ENCODE measurements at places on chromosomes 4 and X.

- H3K36me3 ChIP-seq, result no peaks in the 10 kb centered on the region
- H3K4me3 ChIP-seq, result no peak overlapping the region
- peaks cover 7% of the 10 kb centered on the region for H3K27me3 ChIP-seq
- H3K4me1 ChIP-seq, result no peaks in the 10 kb centered on the region
- H3K27ac ChIP-seq, result no peak overlapping the region
Observed at GRCh38 chr4:6542951-6543350, 32.0 kb upstream of the MAN2B2 start.

DNA sequence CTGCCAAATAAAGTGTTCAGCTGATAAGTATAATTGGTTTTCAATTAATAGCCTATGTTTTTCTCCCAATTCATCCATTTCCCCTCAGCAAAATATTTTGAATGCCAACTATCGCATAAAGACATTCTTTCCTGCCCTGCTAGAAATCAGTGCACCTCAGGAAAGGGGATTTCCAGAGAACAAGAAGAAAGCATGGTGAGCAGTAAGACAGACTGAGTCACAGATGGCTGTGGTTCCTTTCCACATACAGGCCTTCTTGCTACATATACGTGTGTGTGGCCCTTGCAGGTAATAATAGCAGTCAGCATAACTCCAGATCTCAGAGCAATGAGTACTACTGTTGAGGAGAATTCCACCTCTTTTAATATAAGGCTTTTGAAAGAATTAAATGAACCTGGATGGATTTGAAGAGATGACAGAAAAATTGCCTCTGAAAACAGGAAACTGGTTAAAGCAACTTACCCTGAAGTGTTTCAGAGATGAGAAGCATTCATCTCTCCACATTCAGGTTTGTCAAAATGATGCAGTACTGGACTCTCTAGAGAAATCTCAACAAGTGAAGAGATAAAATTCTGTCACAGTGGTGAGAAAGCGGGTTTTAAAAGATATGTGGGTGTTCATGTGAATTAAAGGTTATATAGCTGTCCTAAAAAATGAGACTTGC is 13.6 kb downstream of the GASK1B start:
- DNase-seq, result no peak
- H3K4me3 ChIP-seq, result no peak overlapping the region
- no peaks in the 10 kb centered on the region for H3K4me1 ChIP-seq
- H3K27ac ChIP-seq, result no peak overlapping the region
- no peaks in the 10 kb centered on the region for H3K36me3 ChIP-seq

GRCh38 chrX:26778320-26778888 is 562.4 kb downstream of the MAGEB5 start:
- H3K4me1 ChIP-seq, result no peaks in the 10 kb centered on the region
- no peak for DNase-seq
- H3K36me3 ChIP-seq, result no peaks in the 10 kb centered on the region
- H3K27me3 ChIP-seq, result no peaks in the 10 kb centered on the region
- no peak overlapping the region for H3K27ac ChIP-seq

- no peak for DNase-seq
- no peak overlapping the region for H3K27ac ChIP-seq
- H3K36me3 ChIP-seq, result peaks cover 22% of the 10 kb centered on the region
- H3K4me3 ChIP-seq, result no peak overlapping the region
Observed at GRCh38 chr4:145921231-145921630, 17.4 kb downstream of the ZNF827 start.

GRCh38 chr4:153174821-153175567 is 29.2 kb upstream of the TRIM2 start:
- H3K4me3 ChIP-seq, result no peak overlapping the region
- peaks cover 3% of the 10 kb centered on the region for H3K27me3 ChIP-seq
- H3K36me3 ChIP-seq, result no peaks in the 10 kb centered on the region
- H3K27ac ChIP-seq, result no peak overlapping the region
- H3K4me1 ChIP-seq, result no peaks in the 10 kb centered on the region

DNA sequence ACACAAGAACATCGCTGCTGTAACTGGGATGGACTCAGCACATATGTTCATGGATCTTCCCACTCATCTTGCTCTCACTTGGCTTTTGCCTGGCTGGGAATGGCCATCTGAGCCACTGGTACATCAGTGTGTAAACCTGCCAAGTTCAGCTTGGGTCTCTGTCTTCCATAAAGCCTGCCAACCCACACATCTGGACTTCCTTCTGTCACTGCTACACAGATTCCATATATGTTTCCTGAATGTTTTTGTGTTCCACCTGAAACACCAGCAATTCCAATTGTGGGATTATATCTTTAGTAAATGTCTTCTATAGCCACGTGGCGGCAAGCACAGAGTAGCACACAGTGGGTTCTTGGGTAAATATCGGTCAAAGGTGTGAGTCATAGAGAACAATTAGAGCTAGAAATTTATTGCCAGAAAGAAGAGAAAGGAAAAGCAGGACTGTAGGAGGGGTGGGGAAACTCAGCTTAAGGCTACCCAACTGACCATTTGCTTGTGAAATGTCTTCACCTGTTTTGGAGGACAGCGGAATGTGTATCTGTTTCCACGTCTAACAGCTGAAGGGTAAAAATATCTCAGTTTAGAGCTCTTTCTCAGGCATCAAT is 125.9 kb downstream of the MFAP3L start:
- no peak for DNase-seq
- no peaks in the 10 kb centered on the region for H3K36me3 ChIP-seq
- H3K4me3 ChIP-seq, result no peak overlapping the region
- H3K27ac ChIP-seq, result no peak overlapping the region

GRCh38 chr4:186027405-186027804 is 41.6 kb upstream of the TLR3 start:
- no peak overlapping the region for H3K27ac ChIP-seq
- DNase-seq, result no peak
- no peaks in the 10 kb centered on the region for H3K36me3 ChIP-seq
- H3K4me1 ChIP-seq, result no peaks in the 10 kb centered on the region
- no peak overlapping the region for H3K4me3 ChIP-seq

- H3K4me3 ChIP-seq, result no peak overlapping the region
- no peaks in the 10 kb centered on the region for H3K36me3 ChIP-seq
- H3K27me3 ChIP-seq, result no peaks in the 10 kb centered on the region
- no peak for DNase-seq
Observed at GRCh38 chr4:69323284-69323683, 43.0 kb downstream of the UGT2B28 start.

GRCh38 chr4:99664716-99665115 is 7.1 kb upstream of the C4orf54 start:
- H3K36me3 ChIP-seq, result no peaks in the 10 kb centered on the region
- no peak overlapping the region for H3K27ac ChIP-seq
- no peak for DNase-seq
- H3K4me3 ChIP-seq, result no peak overlapping the region
- peaks cover 8% of the 10 kb centered on the region for H3K27me3 ChIP-seq

DNA sequence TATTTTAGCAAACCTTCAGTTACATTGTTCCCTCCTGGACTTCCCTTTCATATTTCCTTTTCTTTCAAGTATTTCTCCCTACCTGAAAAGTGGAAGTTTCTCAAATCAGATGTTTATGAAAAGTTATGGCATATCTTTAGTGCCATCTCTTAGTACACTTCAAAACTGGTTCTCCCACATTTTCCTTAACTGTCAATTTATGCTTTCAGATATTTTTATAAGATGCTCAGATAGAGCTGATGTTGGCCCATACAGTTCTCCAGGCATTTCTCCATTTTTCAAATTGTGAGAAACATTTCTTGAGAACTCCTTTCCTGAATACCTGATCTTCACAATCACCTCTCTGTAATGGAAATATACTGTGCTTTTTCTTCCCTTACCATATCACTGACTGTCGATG is 32.5 kb upstream of the AP1AR start:
- H3K27ac ChIP-seq, result no peak overlapping the region
- no peaks in the 10 kb centered on the region for H3K36me3 ChIP-seq
- H3K27me3 ChIP-seq, result no peaks in the 10 kb centered on the region
- peaks cover 18% of the 10 kb centered on the region for H3K4me1 ChIP-seq
- DNase-seq, result no peak

DNA sequence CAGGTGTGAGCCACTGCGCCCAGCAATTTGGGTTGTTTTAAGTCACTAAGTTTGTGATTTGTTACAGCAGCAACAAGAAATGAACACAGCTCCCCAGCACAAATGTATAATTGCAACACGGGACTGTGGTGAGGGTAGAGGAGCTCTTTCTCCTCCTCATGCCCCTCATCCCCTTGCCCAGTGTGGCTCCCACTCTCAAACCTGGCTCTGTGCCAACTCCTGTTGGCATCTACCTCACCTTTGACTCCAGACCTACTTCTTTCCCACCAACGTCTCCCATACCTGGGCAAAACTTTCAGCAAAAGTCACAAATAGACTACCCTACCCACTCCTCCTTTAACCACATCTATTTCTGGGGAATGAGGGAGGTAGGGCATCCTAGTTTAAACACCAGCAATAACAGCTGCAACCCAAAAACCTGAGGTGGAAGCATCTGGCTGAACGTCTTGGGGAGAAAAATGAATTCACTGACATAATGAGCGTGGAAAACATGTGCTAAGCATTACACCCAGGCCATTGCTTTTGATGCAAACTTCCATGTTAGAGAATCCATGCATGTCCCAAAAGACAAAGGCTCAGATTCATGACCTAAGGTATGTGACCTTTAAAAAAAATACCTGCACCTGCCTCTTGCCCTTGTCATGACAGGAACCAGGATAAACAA is 19.2 kb downstream of the LNX1 start:
- H3K27ac ChIP-seq, result no peak overlapping the region
- H3K4me1 ChIP-seq, result no peaks in the 10 kb centered on the region
- H3K27me3 ChIP-seq, result no peaks in the 10 kb centered on the region
- H3K4me3 ChIP-seq, result no peak overlapping the region
- H3K36me3 ChIP-seq, result no peaks in the 10 kb centered on the region

- peaks cover 18% of the 10 kb centered on the region for H3K27me3 ChIP-seq
- H3K27ac ChIP-seq, result no peak overlapping the region
- H3K36me3 ChIP-seq, result no peaks in the 10 kb centered on the region
Observed at GRCh38 chrX:72051589-72051988, 80.1 kb downstream of the RTL5 start.

GRCh38 chrX:13014111-13015096 is 30.0 kb downstream of the FAM9C start:
- no peak for DNase-seq
- H3K27me3 ChIP-seq, result no peaks in the 10 kb centered on the region
- H3K36me3 ChIP-seq, result peaks cover 9% of the 10 kb centered on the region
